WERI-Rb-1 (cell line): ENCODE measurements at places on chromosomes 11 and 22.

- DNase-seq, result no peak
Observed at GRCh38 chr22:17237038-17237668, 17.9 kb upstream of the ADA2 start.

GRCh38 chr11:122112470-122113365 lies 3.3 kb downstream of the BLID start:
- no peak for DNase-seq

DNA sequence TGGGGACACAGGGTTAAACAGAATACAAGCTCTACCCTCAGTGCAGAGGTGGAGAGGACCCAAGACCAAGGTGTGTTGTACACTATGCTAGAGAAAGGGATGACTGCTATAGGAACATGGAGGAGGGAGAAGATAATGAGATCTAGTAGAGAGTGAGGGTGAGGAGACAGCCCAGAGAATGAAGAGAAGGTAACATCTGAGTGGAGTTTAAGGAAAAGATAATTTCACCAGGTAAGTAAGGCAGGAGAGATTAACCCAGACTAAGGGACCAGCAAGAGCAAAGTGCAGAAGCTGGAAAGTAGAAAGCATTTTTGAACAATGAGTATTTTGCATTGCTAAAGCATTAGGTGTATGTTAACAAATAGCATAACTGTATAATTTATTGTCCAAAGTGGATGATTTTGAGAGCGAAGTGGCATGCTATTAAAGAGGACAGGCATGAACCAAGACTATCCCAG lies 128.8 kb downstream of the RASSF10 start:
- no peak for DNase-seq

DNA sequence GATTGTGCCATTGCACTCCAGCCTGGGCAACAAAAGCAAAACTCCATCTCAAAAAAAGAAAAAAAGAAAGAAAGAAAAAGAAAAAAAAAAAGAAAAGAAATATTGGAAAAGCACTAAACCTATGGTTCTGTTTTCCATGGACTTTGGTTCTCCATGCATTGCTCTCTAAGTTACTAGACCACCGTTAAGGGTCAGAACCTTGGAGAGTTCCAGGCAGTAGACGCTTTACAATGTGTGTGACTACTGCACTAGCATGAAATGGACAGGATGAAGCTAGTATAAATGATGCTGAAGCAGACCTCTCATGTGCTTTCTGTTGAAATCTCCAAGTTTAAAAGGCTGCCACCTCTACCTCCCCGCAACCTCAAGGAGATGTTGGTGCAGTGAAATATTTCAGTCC lies 63.5 kb downstream of the SIK2 start:
- no peak for DNase-seq

DNA sequence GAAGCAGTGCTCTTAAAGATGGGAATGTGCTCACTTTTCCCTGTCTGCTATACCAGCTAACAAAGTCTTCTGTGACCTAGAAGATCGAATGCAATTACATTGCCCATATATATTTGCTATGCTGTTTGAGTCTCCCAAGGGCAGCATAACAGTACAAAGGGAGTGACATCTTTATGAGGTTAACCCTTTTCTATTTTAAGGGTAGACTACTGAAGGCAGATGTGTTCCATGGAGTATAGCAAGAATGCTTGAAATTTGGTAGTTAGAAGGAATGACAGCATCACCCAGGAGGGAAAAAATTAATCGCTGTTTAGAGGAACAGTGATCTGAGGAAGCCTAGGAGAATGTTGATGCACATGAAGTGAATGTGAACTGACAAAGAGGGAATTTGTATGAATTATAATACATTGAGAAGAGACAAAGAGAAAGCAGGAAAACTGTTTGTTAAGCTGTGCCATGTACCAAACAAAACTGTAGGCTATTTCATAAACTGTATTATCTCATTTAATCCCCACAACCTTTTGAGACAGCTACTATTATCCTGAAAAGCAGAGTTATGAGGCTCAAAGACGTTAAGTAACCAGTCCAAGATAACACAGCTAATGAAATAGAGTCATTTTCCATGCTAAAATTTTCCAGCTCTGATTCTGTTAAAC lies 13.0 kb downstream of the MAML2 start:
- no peak for DNase-seq

DNA sequence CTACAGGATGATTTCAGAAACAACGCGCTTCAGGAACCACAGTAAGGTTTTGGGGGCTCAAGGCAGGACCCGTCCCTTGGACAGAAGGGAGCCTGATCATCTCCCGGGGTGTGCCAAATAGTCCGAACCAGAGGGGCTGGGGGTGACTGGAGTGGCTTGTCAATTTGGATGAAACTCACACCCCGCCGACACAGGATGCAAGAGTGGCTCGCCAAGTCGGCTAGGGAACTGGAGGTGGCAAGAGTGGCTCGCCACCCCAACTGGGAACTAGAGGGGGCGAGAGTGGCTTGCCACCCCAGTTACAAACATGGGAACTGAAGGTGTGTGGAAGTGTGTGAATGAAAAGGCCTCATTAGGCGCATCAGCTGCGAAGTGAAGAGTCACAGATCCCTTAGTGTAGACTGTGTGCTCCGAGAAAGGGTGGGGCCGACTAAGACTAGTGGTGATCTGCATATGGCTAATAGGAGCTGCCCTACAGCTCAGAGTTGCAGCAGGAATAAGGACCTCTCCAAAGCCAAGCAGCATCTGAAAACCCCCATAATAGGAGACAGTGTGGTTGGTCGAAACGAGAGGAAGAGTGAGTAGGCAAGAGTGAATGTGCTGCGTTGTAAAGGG lies 26.6 kb upstream of the CPT1A start:
- no peak for DNase-seq

DNA sequence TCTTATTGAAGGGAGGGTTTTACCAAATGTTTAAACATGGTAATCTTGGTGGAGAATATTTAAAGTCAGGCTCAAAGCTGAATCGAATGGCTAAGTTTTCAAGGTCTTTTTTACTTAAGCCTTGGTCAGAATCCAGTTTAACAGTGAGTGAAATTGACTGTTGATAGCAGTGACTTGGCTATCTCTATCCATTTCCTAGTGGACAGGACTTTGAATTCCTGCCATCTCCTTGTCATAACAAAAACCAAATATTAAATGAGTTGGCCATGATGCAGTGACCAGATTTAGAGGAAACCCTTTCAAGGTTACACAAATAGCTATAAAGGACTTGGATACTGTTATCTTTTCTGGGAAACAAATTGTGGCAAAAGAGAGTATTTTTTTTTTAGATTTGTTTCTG lies 92.0 kb downstream of the JRKL start:
- DNase-seq, result no peak

GRCh38 chr11:63795066-63795465 lies 18.2 kb upstream of the SPINDOC start:
- DNase-seq, result no peak

DNA sequence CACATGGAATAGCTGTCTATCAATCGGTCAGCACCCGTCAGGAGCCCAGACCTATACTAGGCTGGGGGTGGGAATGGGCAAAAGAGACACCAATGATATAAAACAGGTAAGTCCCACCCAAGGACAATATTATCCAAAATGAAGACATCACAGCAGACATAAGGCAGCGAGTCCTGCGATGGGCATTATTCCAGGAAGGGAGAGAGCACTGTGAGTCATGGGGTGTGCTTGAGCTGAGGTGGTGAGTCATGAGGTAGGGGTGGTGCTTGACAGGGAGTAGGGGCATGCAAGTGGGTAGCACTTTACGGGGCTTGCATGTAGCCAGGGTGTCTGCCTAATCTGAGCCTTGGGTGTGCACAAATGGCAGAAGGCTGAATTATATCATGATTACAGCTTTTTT lies 605.0 kb upstream of the CADM1 start:
- DNase-seq, result no peak

DNA sequence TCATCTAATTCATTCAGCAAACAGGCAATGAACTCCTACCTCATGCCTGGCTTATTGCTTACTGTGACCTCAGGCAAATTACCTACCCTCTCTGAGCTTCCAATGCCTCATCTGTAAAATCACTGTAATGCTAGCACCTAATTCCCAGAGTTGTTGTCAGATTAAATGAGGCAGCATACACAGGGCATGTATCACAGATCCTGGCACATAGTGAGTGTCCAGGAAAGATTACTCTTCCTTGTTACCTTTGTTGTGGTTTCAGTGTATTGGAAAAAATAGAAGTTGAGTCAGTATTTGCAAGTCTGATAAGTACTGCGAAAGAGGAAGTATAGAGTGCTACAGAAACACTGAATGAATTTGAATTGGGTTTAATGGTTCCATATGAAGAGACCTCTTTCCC lies 26.4 kb upstream of the LRRC55 start:
- no peak for DNase-seq

DNA sequence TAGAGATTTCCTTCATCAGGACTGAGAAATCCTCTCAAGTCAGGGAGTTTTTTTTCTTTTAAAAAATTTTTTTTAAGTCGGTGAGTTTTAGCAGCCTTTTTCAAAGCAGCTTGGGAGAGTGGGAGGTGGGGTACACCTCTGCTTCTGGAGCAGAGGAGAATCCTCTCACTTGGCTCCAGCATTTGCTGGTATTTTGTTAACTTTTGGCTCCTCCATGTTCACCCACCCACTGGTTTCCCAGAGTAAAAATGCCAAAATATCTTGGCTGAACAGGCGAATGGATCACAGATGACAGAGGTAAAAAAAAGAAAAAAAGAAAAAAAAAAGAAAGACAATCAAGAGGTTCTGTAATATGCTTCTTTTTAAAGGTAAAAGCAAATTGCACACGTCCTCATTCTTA lies 68.0 kb downstream of the GAB2 start:
- no peak for DNase-seq

DNA sequence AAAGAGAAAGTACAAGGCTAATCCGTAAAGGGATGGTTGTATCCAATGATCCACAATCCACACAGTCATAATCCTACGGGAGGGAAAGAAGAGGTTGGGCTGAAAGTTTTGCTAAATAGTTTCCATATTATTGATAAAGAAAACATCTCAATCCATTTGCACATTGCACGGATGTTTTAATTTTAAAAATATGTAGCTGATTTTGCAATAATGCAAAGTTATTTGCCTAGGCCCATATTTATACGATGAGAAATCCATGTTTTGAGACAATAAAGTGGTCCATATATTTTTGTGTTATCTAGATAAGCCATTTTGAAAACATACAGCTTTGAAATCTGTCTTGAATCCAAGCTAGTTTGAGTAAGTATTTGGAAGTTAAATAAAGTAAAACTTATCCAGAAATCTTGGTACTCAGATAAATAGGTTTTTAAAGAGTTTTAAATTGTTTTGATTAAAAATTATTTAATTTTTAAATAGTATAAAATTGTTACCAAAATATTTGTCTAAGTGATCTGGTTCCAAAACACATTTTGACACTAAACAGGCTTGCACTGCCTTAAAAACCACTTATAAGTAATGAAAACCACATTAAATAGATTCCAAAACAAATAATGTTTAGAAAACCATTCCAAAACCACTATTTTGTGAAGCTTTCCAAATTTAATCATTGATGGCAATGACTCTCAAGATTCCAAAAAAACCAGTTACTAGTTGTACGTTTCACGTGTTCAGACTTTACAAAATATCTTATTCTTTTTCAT lies 38.2 kb upstream of the PAMR1 start:
- no peak for DNase-seq

- no peak for DNase-seq
Observed at GRCh38 chr11:84819128-84819527, 808.0 kb downstream of the DLG2 start.

GRCh38 chr11:10324474-10324873 lies 19.6 kb downstream of the ADM start:
- no peak for DNase-seq

GRCh38 chr11:113862435-113862834 lies 12.9 kb downstream of the USP28 start:
- no peak for DNase-seq

- no peak for DNase-seq
Observed at GRCh38 chr11:96264364-96264763, 78.6 kb downstream of the MAML2 start.

- DNase-seq, result no peak
Observed at GRCh38 chr11:115848611-115849010, 344.4 kb upstream of the CADM1 start.

- DNase-seq, result peak; percentile 83
Observed at GRCh38 chr11:120073196-120073595, 64.7 kb downstream of the TRIM29 start.

- DNase-seq, result no peak
Observed at GRCh38 chr11:128893578-128894285, 2.6 kb downstream of the KCNJ5 start.

DNA sequence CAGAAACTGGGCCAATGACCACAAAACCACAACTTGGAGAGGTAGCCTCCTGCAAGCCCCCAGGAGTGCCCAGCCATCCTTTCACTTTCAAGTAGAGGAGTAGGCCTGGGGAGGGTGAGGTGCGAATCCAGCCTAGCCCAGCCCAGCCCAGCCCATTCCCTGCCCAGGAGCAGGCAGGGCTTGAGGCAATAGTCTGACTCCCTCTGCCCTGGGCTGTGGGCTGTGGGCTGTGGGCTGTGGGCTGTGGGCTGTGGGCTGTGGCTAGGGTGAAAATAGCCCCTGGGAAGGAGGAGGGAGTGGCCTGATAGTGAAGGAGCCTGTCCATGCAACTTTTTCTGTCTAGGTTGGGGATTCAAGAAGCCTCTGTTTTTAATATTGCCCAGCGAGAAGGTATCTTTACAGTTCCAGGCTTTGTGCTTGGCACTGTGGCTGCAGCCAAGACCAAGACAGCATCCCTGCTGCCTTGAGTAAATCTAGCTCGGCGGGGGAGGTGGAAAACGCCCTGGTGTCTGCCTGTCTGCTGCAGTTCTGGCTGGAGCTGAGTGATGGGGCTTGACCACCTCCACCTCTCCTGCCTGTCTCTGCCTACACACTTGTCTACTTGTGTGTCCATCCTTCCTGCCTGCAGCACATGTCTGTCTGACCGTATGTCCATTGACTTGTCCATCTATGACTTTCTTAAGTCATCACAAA lies 40.7 kb downstream of the LMO1 start:
- no peak for DNase-seq

DNA sequence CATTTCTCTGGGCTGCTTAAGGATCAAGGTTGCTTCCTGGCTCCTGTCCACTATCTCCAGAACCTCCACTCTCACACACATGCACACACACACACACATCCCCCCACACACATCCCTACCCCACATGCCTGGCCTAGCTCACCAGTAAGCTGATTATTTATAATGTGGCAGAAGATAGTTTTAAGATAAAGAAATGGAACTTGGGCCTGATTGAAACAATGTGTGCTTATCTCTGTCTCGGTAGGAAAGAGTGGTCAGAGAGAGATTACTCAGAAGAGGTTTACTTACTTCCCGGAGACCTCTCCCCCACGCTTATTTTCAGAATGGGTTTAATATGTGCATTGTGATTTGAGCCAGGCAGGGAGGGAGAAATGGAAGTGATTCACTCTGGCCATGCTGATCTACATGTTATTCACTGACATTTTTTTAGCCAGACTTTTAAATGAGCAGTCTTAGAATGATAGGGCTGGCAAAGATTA lies 422.4 kb downstream of the TENM4 start:
- peak; percentile 85 for DNase-seq

DNA sequence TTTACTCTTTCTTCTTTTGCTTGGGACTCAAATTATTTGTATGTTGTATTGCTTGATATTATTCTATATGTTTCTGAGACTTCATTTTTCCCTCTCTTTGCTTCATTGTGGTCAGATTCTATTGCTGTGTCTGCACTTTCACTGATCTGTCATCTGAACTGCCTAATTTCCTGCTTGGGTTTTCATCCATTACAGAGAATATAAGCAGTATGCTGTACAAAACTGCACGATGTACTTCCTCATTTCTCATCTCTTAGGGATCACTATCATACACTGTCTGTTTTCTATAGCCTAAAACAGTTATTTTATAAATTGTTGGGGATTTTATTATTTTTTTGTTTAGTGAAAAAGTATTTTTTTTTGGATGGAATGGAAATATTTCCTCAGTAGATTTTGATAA lies 736.7 kb upstream of the ANO5 start:
- DNase-seq, result no peak
